Esophagus muscularis mucosa (tissue), 4 donors: ENCODE measurements at places on chromosomes 11 and 22. TPM values are rescaled to one million over a fixed set of nuclear protein-coding genes. Genes with fewer than 3 reads are reported as not detected.

Gene SELENOM
- total RNA-seq: 1,733 TPM

Gene P2RY6
- total RNA-seq: 2.3 TPM

Gene ASRGL1
- 6.6 TPM for total RNA-seq

Gene FAM111A
- total RNA-seq: 22.4 TPM

Gene STX3
- 22.4 TPM for total RNA-seq

Gene TM7SF2
- 8.8 TPM for total RNA-seq

DNA sequence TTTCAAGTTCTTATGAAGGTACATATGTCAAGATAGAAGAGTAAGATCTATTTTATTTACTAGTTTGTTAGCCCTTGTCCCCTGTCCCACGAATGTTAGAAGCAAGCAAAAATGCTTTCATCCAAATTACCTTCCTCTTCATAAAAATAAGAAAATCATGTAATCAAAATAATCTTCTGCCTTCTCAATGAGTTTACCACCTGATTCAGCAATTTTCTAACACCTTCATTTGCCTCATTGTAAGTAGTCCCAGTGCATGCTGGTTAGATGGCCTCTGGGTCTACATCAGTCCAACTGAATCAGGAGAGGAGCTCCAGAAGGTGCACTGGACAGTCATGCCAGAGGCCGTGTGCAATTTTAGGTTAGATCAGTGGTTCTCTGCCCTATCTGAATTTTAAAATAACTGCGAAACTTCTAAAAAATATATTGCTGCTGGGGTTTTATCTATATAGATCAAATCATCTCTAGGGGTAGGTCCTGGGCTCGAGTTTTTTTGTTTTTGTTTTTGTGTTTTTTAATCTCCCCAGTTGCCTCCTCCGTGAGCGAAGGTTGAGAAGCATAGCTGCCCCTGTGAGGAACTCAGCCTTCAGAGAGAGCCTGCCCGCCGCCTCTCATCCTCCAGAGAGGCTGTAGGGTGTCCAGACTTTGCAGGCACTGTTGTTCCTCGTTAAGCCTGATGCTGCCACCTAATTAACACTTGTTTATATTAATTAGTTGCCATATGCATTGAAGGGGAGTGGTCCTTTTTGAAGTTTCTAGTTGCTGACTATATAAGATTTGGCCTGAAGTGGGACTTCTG lies 32.2 kb downstream of the C22orf31 start:
- H3K4me3 ChIP-seq: no peak overlapping the region
- no peak for DNase-seq
- no peak overlapping the region for H3K27ac ChIP-seq
- no peaks in the 10 kb centered on the region for H3K36me3 ChIP-seq

DNA sequence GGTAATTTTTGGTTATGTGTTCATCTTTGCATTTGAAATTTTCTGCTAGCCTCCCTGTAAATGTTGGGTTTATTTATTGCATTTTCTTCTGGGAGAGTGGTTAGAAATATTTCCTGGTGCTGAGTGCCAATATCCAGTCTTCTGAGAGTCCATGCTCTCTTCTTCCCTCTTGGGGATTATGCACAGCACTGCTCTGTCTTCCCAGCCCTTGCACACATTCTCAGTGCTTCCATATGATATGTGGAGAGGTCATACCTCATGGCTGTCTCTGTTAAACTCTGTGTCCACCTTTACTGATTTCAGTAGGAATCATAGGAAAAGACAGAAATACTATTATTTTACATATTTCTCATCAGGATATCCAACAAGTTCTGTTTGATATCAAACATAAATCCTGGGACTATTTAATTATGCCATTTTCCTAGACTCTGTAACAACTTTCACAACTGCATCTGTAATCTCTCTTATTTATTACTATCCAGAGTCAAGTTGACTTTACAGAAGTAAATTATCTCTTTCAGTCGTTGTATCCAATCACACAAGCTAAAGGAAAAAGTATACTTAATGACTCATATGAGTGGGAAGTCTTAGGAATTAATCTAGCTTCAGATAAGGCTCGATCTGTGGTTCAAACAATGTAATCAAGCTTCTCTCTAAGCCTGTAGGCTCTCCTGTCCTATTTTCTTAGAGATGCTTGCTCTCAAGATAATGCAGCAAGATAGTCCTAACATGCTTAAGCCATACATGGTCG lies 2.7 kb upstream of the NXPE1 start:
- no peaks in the 10 kb centered on the region for H3K4me1 ChIP-seq
- H3K4me3 ChIP-seq: no peak overlapping the region
- no peak overlapping the region for H3K27ac ChIP-seq
- no peak for DNase-seq

DNA sequence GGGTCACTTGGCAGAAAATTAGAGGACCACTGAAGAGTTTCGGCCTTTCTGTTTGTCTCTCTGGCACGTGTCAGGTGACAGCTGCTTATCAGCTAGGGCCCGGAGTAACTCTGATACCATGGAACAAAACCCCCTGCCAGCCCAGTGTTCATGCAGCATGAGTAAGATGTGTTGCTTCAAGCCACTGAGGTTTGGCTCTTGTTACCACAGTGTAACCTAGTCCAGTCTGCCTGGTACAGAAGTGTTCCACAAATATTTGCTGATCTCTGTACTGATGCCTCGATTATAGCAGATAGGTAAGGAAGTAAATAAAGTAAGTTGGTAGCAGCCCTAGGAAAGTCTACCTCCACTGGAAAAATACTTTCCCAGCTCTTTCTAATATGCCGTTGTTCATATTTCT lies 20.5 kb upstream of the ETS1 start:
- no peaks in the 10 kb centered on the region for H3K27me3 ChIP-seq
- H3K27ac ChIP-seq: no peak overlapping the region
- H3K36me3 ChIP-seq: no peaks in the 10 kb centered on the region
- DNase-seq: no peak
- H3K4me1 ChIP-seq: peaks cover 11% of the 10 kb centered on the region
- H3K4me3 ChIP-seq: no peak overlapping the region

DNA sequence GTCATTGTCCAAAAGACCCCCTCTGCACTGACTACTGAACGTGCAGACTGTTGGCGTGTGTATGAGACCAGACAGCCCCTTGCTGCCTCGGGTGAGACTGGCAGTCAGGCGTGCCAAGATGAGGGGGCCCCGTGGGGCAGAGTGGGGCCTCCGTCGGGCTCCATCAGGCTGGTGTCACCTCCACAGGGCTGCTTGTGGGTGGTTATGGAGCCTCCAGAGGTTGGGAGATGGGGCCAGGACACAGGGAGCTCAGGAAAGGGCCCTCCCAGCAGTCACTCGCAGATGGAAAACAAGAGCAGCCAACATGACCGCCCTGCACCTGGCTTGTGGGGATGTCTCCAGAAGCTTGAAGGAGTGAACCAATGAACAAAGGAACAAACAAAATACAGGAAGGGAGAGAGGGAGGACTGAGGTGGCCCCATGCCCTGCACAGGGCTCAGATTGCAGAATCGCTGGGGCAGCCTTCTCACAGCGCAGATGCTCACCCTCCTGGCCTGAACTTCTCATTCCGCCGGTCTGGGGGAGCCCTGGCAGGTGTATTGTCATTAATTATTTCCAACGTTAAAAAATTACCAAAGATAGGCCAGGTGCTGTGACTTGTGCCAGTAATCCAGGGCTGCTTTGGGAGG lies 5.5 kb upstream of the PHLDA2 start:
- H3K4me3 ChIP-seq: no peak overlapping the region
- DNase-seq: no peak
- H3K4me1 ChIP-seq: peaks cover 12% of the 10 kb centered on the region

Gene OR56B4
- total RNA-seq: not detected

DNA sequence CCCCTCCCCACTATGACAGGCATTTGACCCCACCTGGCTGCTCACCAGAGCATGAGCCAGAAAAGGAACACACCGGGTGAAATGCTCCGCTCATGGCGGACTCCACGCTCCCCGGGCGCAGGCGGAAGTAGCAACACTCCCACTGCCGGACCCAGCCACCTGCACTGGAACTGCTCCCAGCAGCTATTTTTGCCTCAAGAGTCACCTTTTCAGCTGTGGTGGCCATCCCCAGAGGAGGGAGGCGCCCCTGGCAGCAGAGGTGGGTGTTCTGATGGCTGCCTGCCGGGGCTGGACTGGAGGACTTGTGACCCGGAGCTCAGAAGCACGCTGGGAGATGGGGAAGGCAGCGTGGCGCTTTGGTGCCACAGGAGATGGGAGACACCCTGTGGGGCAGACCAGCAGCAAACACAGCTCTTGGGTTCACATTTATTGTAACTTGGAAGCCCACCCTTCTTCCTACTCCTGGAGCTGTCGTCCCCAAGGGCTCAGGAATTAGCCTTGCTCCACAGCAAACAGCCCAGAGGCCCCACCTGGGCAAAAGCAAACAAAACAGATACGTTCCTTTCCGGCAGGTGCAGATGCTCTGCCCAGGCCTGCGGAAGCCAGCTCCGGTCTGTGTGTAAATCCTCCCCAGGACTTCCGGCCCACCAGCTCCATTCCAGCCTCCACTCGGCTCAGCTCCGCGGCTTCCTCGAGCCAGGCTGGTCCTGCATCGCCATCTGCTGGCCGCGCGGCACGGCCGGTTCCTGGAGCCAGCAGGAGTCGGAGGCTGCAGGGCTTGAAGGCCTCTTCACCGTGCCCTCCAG lies 3.7 kb downstream of the RPS19BP1 start:
- no peaks in the 10 kb centered on the region for H3K27me3 ChIP-seq
- H3K36me3 ChIP-seq: peaks cover 51% of the 10 kb centered on the region
- H3K4me1 ChIP-seq: peaks cover 85% of the 10 kb centered on the region
- peak; percentile 97 for DNase-seq
- H3K27ac ChIP-seq: peak overlapping the region; percentile 99

Gene PRAME
- not detected for total RNA-seq

- no peaks in the 10 kb centered on the region for H3K4me1 ChIP-seq
- no peak overlapping the region for H3K27ac ChIP-seq
- H3K4me3 ChIP-seq: no peak overlapping the region
- no peak for DNase-seq
- H3K27me3 ChIP-seq: no peaks in the 10 kb centered on the region
- no peaks in the 10 kb centered on the region for H3K36me3 ChIP-seq
These were observed 1314.0 kb downstream of the JRKL start for GRCh38 chr11:97703851-97704250.

Gene PCSK7
- 43.7 TPM for total RNA-seq

Gene GDPD4
- total RNA-seq: not detected

Gene TCP11L1
- total RNA-seq: 54.0 TPM

DNA sequence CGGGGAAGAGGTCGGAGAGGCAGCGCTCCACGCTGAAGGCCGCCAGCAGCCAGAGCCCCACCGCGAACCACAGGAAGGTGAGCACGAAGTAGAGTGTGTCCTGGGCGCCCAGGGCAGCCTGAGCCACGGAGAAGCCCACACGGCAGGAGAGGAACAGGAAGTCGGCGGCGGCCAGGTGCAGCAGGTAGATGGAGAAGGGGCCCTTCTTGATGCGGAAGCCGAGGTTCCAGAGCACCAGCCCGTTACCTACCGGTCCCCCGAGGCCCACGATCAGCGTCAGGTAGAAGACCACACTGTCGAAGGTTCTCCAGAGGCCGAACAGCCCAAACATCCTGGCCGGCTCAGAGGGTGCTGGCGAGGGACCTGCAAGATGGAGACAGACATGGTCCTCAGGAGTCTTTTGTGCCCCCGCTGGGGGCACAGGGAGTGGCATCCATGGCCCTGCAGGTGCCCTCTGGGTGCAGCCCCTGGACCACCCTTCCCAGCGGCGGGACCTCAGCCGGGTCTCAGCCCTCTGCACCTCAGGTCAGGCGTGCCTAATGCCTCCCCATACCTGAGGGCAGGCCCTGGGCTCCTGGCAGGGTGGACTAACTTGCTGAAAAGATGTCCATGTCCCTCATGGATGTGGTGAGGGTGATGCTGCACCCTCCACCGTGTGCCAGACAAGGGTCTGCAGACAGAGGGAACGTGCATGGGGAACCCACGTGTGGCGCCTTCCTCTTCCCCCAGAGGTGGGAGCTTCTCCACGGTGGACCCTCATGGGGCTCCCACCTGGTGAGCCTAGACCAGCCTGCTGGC lies at the start of gene MRGPRG:
MRGPRG (minus strand) TSS at position 331 of the 798 bp plus-strand sequence; CDS start at position 331, 0 bp downstream.
- H3K27ac ChIP-seq: no peak within 1 kb of the TSS
- H3K27me3 ChIP-seq: peaks cover 21% of the 10 kb centered on the region
- H3K36me3 ChIP-seq: no peaks in the 10 kb centered on the region
- no peak within 1 kb of the TSS for H3K4me3 ChIP-seq

GRCh38 chr11:21465920-21466319 lies 727.0 kb upstream of the ANO5 start:
- no peaks in the 10 kb centered on the region for H3K27me3 ChIP-seq
- H3K4me1 ChIP-seq: no peaks in the 10 kb centered on the region
- H3K36me3 ChIP-seq: no peaks in the 10 kb centered on the region
- H3K4me3 ChIP-seq: no peak overlapping the region

Gene MRGPRF
- total RNA-seq: 119 TPM

Gene SLC22A8
- total RNA-seq: not detected

Gene PTPRCAP
- 2.7 TPM for total RNA-seq

GRCh38 chr11:9473408-9473807 lies 12.6 kb downstream of the ZNF143 start:
- no peak overlapping the region for H3K4me3 ChIP-seq
- H3K27me3 ChIP-seq: no peaks in the 10 kb centered on the region
- no peak overlapping the region for H3K27ac ChIP-seq
- DNase-seq: no peak
- no peaks in the 10 kb centered on the region for H3K4me1 ChIP-seq
- peaks cover 46% of the 10 kb centered on the region for H3K36me3 ChIP-seq

DNA sequence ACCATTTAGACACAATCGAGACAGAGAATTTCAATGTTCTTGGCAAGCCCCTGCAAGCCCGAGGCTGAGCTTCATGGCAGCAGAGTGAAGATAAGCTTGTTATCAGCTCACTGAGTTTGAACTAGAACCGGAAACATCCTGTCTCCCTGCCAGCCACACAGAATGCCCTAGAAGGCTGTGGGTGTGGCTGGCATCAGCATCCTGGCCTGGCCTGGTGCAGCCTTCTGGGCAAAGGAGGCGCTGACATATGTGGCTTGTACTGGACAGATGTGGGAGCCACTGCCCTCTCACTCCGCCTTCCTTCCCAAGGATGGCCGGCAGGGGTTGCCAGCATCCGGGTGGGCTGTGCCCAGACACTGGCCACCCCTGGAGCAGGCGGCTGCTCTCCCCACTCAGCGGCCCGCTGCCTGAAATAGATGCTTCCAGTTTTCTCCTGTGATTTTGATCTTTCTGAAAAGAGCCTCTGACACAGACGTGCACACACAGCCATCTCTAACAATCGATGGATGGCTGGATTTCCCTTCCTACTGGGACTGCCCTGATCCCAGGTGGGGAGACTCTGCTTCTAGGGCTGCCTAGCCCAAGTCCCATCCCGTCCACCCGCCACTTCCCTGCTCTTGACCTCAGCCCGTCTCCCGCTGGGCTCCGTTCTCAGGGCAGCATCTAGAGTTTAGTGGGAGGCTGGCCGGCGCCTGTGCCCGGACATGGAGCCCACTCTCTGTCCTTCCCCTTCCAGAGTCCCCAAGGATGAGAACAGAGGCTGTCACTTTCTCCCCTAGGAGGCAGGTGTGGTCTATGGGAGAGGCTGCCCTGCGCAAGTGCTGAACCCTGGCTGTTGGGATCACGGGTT lies 149.7 kb downstream of the CTTN start:
- no peaks in the 10 kb centered on the region for H3K36me3 ChIP-seq
- H3K4me3 ChIP-seq: no peak overlapping the region
- no peaks in the 10 kb centered on the region for H3K27me3 ChIP-seq
- no peak overlapping the region for H3K27ac ChIP-seq
- H3K4me1 ChIP-seq: no peaks in the 10 kb centered on the region
- DNase-seq: no peak

- DNase-seq: no peak
- H3K36me3 ChIP-seq: peaks cover 10% of the 10 kb centered on the region
- H3K27me3 ChIP-seq: no peaks in the 10 kb centered on the region
These were observed 58.3 kb downstream of the HSD17B12 start for GRCh38 chr11:43738600-43739409.

Gene KDM4E
- not detected for total RNA-seq
